ENCODE measurements at places on chromosomes 7 and 10. TPM values are rescaled to one million over a fixed set of nuclear protein-coding genes. Genes with fewer than 3 reads are reported as not detected.
A peak's percentile ranks its signal among the peaks of the same experiment; 100 is the strongest.

GRCh38 chr10:11074536-11075267 is 57.0 kb downstream of the CELF2 start:
- ATAC-seq, result peak; percentile 87

- no peak for ATAC-seq
Measured at GRCh38 chr7:128022631-128023532, 8.4 kb downstream of the LRRC4 start.

DNA sequence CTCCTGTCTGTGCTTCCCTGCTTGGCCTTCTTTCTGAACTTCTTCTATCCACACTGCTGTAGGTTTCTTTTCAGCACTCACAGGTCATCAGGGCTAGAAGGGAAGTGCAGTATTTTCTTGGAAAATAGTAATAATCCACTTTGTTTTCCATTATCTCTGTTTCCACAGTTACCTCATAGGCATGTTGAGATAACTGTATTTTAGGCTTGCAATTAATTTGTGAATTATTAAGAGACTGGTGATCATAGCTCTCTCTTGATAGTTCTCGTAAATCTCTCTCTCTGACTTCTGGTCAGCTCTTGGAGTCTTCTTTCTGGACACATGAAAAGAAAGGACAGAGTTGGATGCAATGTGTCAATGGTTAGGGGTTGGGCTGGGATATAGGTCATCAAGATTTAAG is 243.6 kb upstream of the IGFBP3 start:
- no peak for ATAC-seq

- no peak for ATAC-seq
Measured at GRCh38 chr10:102776779-102777456, 33.2 kb downstream of the WBP1L start.

DNA sequence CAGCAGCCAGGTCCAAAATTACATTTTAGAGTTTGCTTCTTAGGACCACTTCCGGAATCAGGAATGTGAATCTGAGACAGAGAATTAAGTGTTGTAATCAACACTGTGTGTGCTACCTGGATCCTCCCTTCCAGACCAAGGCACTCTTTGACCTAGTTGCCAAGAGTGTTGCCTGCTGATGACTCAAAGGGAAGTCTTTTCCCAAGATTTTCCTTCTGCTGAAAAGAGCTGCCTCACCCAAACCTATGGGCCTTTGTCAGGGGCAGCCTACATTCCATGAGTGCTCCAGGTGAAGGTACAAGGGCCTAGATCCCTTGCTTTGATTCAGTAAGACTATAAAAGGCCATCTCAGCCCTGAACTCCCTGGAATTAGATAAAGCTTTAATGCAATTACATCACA is 712.5 kb upstream of the ANKRD30A start:
- no peak for ATAC-seq

GRCh38 chr7:22894546-22894945 is 71.9 kb upstream of the TOMM7 start:
- no peak for ATAC-seq

DNA sequence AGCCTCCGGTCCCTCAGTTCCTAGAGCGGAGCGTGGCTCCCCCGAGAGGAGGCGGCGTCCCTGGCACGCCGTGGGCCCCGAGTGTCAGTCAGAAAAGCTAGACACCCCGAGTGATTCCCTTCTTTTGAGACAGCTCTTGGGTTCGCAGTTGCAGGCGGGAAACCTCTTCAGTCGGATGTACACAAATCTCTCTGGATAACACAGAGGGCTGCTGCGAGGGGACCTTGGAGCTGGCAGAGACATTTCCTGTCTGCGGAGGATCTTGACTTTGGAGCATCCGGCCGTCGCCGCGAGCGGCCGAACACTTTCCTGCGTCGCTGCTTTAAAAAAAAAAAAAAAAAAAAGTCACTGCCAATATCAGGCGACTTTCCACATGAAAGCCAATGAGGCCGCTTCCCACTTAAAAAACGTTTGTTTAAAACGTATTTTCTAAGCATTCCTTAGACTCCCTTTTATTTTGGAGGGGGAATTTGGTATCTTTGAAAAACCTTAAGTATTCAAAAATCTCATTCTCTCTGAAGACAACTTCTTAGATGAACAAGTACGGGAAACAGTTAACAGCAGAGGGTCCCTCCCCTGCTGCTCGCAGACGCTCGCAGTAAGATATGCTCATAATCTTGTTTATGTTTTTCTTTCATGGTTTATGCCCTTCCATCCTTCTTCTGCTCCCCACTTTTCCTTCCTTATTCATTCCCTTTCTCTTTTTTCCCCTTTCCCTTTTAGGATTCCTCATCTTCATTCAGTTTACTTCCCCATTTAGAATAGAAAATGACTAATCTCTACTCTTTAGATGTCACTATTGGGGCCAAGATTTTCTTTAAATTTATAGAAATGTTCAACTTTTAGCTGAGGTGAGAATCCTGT is 10.0 kb downstream of the HHEX start:
- ATAC-seq, result peak; percentile 63

GRCh38 chr7:46752881-46753366 is 829.0 kb downstream of the TNS3 start:
- no peak for ATAC-seq

FXYD4 gene
- total RNA-seq, result not detected

PILRA gene
- 2.7 TPM for total RNA-seq

BMPR1A gene
- 14.4 TPM for total RNA-seq

Data from activated T-helper 17 cell treated with anti-CD3 and anti-CD28 coated beads, Interleukin-2, amount 50 U/mL, for 72 hours (primary cell).